ENCODE measurements at places on chromosomes 2 and 18. TPM values are rescaled to one million over a fixed set of nuclear protein-coding genes. Genes with fewer than 3 reads are reported as not detected.

- ATAC-seq = peak; percentile 79
These were observed 7.2 kb upstream of the ABCB11 start for GRCh38 chr2:169038338-169038757.

- no peak for ATAC-seq
These were observed 30.9 kb downstream of the E2F6 start for GRCh38 chr2:11435036-11435435.

GRCh38 chr2:164203131-164203530 is 418.2 kb downstream of the GRB14 start:
- ATAC-seq = no peak

GRCh38 chr2:172251231-172251630 is 148.5 kb upstream of the DLX2 start:
- ATAC-seq = no peak

GRCh38 chr18:37554399-37554787 is 11.2 kb downstream of the CELF4 start:
- no peak for ATAC-seq

- no peak for ATAC-seq
These were observed 612.1 kb downstream of the KCNJ3 start for GRCh38 chr2:155310589-155310988.

GRCh38 chr2:10141736-10142639 is 19.4 kb downstream of the RRM2 start:
- peak; percentile 47 for ATAC-seq

DNA sequence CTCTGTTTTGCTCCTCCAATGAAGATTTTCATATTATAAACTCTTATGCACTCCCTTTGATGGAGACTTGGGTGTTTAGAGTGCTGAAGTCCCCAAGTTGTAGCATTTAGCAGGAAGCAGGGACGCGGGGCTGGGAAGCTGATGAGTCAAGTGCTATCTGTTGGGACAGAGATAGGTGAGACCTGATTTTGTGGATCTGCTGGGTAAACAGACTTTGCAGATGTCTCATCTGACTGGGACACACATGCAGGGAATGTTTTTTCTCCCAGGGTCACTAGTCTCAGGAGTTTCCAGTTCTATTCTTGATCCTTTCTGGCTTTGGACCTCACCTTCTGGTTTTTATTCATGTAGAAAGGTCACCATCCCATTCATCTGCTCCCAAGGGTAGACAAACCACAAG is 79.7 kb upstream of the ACAA2 start:
- no peak for ATAC-seq

GRCh38 chr18:52536039-52536438 is 196.0 kb downstream of the DCC start:
- no peak for ATAC-seq

RGPD3 gene
- total RNA-seq = 0.04 TPM

MOCOS gene
- total RNA-seq = 16.0 TPM

NEURL3 gene
- total RNA-seq = not detected

DSC2 gene
- total RNA-seq = 434 TPM

All from esophagus mucosa (tissue), 1 donor.